Uterine smooth muscle cell (primary cell): ENCODE measurements at places on chromosomes 12 and 14. TPM values are rescaled to one million over a fixed set of nuclear protein-coding genes. Genes with fewer than 3 reads are reported as not detected.

KLRC2 gene
- not detected in 2 replicates for total RNA-seq

SAMD4A gene
- 20.2 and 26.5 TPM in 2 replicates for total RNA-seq

C1QL4 gene
- 0.37 and 0.77 TPM in 2 replicates for total RNA-seq

TAS2R13 gene
- total RNA-seq = 1.5 and 2.3 TPM in 2 replicates

SDR9C7 gene
- total RNA-seq = not detected in 2 replicates

TAS2R19 gene
- total RNA-seq = 7.9 and 10.8 TPM in 2 replicates

GPRC5A gene
- 15.6 and 25.2 TPM in 2 replicates for total RNA-seq

TAS2R8 gene
- not detected in 2 replicates for total RNA-seq

TEX52 gene
- 0.12 TPM in 1 of 2 replicates, not detected in the other for total RNA-seq

PLBD1 gene
- total RNA-seq = 1.4 and 1.5 TPM in 2 replicates

RIMBP2 gene
- total RNA-seq = under 0.01 and 0.12 TPM in 2 replicates

TESPA1 gene
- not detected in 2 replicates for total RNA-seq

MYO1A gene
- 0.12 TPM in 1 of 2 replicates, not detected in the other for total RNA-seq

LRCOL1 gene
- total RNA-seq = 0.33 and 0.37 TPM in 2 replicates
